ENCODE measurements at places on chromosomes 16 and 17.

DNA sequence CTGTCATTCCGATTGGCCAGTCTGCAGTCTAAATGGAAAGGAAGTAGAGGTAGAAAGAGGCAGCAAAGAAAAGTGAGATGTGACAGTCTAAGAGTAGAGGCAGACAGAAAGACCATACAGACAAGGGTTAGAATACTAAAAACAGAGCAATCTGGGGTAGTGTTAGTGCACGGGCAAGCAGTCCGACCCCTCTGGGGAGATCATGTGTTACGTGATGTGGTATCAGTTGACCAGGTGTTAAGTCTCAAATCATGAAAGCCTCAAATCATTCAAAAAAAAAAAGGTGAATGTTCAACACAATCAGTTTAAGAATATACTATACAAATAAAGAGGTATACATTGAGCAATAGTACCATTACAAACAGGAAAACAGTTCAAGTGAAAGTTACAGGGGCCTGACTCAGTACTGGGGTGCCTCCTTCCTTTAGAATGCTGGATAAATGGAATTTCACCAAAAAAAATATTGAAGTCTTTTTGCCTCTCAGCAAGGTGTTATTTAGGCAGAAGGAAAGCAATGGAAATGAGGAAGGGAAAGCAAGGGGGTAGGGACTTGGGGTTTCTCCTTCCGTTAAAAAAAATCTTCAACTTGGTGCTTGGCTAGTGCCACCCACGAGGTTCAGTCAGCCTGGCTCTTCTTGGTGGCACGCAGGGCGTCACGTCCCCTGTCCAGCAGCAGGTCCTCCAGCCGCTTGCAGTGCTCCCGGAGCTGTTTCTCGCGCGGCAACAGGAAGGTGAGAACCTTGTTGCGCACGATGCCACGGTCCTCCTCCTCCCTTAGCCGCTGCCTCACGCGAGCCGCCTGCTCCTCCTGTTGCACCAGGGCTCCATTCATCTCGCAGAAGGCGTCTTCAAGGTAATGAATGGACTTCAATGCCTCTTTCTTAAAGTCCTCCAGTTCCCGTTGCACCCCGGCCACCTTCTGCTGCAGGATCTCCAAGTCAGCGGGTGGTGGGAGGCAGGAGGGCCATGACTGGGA, 616 bp downstream of the CCDC182 start:
- DNase-seq = no peak

DNA sequence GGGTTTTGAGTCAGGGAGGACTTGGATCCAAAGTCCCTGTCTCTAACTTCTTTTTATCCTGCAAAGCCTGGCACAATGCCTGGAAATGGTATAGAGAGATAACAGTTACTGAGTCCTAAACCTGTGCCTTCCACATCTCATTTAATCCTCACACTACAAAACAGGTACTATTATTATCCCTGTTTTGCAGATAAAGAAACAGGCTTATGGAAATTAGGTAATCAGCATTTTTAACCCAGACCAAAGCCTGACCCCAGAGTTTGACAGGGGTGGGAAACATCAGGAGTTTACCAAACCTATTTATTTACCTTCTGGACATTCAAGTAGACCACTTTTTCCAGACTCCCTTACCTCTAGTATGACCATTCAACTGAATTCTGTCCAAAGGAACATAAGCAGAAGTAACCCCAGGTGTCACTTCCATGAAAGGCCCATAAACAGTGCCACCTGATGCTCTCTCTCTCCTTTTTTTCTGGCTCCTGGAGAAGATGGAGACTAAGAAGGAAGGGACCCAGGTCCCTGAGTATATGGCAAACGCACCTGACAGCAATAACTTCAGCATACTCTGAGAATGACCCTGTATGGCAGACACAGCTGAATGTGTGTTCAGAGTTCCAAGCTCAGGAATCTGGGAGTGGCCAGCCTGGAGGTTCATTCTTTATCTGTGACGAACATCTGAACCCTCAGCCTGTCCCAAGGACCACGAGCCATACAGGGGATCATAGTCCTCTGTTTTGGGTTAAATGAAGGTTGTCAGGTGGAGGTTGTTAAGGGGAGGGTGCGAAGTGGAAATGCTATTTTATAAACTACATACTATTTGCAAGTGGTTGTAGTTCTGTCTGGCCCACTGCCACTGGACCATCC, 62.7 kb downstream of the HLF start:
- DNase-seq = no peak

- DNase-seq = no peak
These were observed 80.7 kb downstream of the PLD6 start for GRCh38 chr17:17125136-17126084.

DNA sequence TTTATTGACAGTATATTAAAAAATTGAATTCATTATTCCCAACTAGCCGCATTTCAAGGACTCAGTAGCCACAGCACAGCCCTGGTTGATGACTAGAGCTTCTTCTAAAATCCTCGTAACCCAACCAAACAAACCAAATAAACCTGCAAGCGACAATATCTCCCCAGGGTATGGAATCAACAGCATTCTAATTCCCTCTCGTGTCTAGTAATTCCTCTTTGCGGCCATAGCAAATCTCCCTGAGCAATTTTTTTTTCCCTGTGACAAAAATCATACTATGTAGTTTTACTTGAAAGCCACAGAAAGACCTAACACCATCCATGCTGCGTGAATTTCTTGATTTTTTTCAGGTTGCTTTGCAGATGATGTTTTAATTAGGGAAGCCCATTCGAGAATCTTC, 143.4 kb upstream of the MYOCD start:
- no peak for DNase-seq

DNA sequence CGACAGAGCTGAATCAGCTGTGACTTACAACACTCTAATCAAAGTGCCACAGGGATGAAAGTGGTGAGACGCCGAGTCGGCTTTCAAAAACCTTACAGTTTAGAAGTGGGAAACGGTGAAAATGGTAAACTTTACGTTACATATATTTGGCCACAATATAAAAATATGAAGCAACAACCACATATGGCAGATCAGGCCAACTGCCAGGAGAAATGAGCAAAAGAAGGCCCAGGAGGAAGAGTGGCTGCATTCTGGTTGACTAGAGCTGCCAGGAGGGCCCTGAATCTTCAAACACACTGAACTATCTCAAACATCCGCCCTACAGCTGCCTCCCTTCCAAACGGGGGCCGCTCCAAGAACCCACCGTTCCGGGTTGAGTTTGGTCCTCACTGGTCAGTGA, 56.3 kb downstream of the MRM3 start:
- DNase-seq = no peak

GRCh38 chr17:2049333-2050299, 5.3 kb upstream of the HIC1 start:
- peak; percentile 73 for DNase-seq

GRCh38 chr17:77318491-77319210, 177.9 kb downstream of the SEC14L1 start:
- DNase-seq = peak; percentile 21

DNA sequence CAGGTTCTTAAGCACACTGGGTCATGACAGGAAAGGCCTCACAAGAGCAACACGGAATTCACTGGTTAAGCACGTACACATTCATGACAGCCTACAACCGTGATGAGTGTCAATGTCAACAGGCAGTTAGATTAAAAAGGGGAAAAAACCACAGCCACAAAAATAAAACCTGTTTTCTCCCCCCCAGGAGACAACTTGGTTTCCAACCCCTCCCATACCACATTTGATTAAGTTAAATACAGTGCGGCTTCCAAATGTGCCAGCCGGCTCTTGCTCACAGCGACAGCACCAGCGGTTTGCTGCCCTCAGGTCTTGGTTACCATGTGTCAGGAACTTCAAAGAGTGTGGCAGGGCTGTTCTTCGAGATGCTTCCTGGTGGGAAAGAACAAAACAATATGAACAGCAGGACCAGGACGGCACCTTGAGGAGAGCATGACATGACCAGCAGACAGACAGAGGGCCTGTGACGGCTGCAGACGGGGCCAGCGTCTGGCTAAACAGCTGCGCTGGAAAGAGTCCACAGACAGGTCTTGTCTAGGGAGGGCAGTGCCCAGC, 193.6 kb downstream of the PARN start:
- DNase-seq = no peak

DNA sequence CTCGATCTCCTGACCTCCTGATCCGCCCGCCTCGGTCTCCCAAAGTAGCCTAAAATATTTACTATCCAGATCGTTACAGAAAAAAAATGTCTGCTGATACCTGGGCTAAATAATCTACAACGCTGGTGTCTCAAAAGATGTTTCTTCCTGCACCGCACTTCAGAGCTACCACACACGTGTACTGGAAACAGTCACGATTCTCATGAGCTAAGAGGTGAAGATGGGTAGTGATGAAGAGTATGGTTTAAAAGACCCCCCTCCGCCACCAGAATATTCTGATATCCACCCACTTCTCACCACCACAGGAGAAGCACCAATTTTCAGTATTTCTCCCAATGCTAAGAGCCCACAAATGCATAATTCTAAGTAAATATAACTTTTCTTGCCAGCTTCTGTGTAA, 50.2 kb downstream of the SMG6 start:
- no peak for DNase-seq

DNA sequence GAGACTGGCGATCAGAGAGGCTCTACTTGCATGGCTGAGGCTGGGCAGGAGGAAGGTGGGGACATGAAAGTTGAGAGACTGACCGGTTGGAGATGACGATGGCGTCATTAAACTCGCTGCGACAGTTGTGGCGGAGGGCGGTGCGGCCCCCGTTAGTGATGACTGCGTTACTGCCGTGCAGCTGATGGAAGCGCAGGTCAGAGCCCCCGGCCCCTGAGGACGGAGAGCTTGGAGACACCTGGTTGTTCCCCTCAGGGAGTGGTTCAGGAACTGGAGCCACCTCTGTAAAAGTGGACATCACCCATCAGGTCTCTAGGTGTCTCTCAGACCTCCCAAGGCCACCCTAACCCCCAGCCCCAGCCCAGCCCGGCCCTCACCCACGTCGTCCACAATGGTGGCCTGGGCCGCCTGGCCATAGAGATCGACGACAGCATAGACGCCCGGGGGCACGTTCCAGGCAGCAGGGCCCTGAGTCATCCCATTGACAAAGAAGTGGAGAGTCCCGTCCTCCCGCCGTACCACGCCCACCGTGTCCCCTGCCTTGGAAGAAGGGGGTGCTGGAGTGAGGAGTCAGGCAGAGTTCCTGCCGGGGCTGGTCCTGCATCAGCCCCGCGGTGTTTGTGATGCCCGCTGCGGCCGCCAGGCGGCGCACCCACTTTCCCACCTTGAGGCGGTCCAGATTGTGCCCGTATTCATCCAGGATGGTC, 5.3 kb downstream of the NEURL4 start:
- DNase-seq = no peak

DNA sequence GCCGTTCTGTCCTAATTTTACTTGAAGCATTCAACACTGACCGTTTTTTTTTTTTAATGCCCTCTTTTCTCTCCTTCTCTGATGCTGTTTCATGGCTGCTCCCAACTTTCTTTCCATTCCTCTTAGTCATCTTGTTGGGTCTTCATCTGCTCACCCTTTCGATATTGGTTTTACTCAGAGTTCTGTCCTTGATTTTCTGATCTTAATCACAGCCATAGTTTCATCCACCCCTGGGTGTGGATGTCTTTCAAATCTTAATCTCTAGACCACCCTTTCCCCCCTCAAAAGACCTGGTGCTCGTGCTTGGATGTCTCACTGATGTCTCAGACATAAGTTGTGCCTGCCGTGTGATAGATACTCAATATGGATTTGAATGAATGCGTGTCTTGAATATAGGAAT, 22.4 kb downstream of the NDEL1 start:
- no peak for DNase-seq

- DNase-seq = no peak
These were observed 2.4 kb downstream of the PRPSAP2 start for GRCh38 chr17:18860161-18860972.

GRCh38 chr17:9237661-9238301, 216.5 kb downstream of the NTN1 start:
- DNase-seq = no peak

DNA sequence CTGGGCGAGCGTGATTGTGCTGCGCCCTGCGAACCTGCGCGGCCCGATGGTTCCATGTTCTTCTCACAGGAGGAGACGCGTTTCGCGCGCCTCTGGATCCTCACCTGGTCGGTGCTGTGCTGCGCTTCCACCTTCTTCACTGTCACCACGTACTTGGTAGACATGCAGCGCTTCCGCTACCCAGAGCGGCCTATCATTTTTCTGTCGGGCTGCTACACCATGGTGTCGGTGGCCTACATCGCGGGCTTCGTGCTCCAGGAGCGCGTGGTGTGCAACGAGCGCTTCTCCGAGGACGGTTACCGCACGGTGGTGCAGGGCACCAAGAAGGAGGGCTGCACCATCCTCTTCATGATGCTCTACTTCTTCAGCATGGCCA, 1.0 kb downstream of the FZD2 start:
- no peak for DNase-seq

GRCh38 chr16:55943267-55943666, 68.1 kb upstream of the CES5A start:
- DNase-seq = no peak

DNA sequence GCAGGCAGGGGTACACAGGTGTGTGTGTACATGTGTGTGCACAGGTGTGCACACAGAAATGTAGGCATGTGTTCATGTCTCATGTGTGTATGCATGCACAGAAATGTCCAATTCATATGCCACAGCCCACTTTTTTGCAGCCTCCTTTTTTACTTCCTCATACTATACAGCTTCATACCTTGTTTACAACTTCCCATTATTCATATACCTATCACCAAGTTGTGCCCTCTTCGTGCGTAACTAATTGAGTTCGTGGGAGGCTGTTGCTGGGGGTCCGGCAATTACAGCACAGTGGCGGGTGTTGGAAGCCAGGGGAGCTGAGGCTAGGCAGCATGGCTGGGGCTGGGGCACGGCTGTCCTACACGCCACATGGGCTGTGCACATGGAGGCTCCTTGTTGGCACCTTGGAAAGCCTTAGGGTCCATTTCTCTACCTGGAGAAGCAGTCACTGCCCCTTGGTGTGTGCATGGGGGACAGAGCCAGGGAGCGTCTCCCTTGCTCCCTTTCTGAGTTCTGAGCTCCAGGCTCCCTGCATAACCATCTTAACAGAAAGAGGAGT, 266.7 kb downstream of the ENGASE start:
- DNase-seq = no peak

GRCh38 chr17:10687499-10687898, 9.8 kb downstream of the SCO1 start:
- no peak for DNase-seq
